Omental fat pad (tissue), 4 donors: ENCODE measurements at places on chromosomes 3 and 15. TPM values are rescaled to one million over a fixed set of nuclear protein-coding genes. Genes with fewer than 3 reads are reported as not detected.

Gene MASP1
- 6.2 TPM for total RNA-seq

Gene HOMER2
- 7.1 TPM for total RNA-seq

Gene ALDH1L1
- 125 TPM for total RNA-seq

Gene KY
- 0.13 TPM for total RNA-seq

Gene SOX14
- total RNA-seq = not detected

Gene ITIH1
- 0.94 TPM for total RNA-seq

Gene CILP
- 27.2 TPM for total RNA-seq

Gene CHST13
- total RNA-seq = not detected

Gene ITPKA
- total RNA-seq = 1.2 TPM

Gene CAPN3
- 9.2 TPM for total RNA-seq

Gene ITIH3
- total RNA-seq = 1.1 TPM

Gene LIPH
- total RNA-seq = 0.25 TPM

Gene RYR3
- total RNA-seq = 1.9 TPM

Gene THBS1
- 4,169 TPM for total RNA-seq

Gene INAFM2
- total RNA-seq = 14.2 TPM

Gene CRYBG3
- total RNA-seq = 43.1 TPM

Gene FANCD2
- 3.3 TPM for total RNA-seq

Gene ATP6V1A
- total RNA-seq = 48.2 TPM

Gene CIDEC
- total RNA-seq = 318 TPM

Gene GPR176
- total RNA-seq = 14.8 TPM

Gene SEC22A
- total RNA-seq = 33.7 TPM

Gene TRIM71
- total RNA-seq = 0.84 TPM

Gene GOLGA8J
- not detected for total RNA-seq

Gene CCR9
- total RNA-seq = not detected

Gene PLOD2
- total RNA-seq = 180 TPM

Gene RPL32
- total RNA-seq = 1,017 TPM

Gene HIGD1A
- 195 TPM for total RNA-seq

Gene GOLGA8G
- total RNA-seq = not detected

Gene SERINC4
- not detected for total RNA-seq

Gene TMC3
- total RNA-seq = not detected

Gene SPINK8
- total RNA-seq = not detected

Gene STAC
- 0.75 TPM for total RNA-seq

Gene ATP13A4
- 0.36 TPM for total RNA-seq

Gene RAB8B
- total RNA-seq = 54.8 TPM

Gene TCAIM
- 22.5 TPM for total RNA-seq

Gene CPA3
- total RNA-seq = 21.5 TPM

Gene TNFAIP8L3
- 3.5 TPM for total RNA-seq

Gene DGKG
- 2.4 TPM for total RNA-seq

Gene ADAM10
- 111 TPM for total RNA-seq

Gene CLN6
- 23.0 TPM for total RNA-seq

Gene MANF
- total RNA-seq = 44.3 TPM

Gene IGSF11
- total RNA-seq = not detected
